ENCODE measurements at places on chromosomes 5 and 9.

DNA sequence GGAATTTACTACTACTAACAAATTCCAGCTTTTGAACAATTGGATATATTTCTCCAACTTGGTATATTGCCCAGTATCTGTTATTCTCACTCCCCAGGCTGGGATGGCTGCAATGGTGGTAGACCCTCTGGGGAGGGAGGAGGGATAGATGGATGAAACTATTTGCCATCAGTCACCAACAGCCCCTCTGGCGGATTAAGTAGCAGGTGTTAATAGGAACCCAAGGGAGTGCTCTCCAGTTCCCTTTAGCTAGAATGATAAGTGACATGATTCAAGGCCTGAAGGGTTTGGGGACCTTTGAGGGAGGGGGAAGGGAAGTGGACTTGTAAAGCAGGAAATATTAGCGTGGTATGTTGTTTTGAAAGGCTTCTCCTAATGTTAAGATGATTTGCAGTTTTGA lies 824.0 kb upstream of the ARRDC3 start:
- no peak for DNase-seq

DNA sequence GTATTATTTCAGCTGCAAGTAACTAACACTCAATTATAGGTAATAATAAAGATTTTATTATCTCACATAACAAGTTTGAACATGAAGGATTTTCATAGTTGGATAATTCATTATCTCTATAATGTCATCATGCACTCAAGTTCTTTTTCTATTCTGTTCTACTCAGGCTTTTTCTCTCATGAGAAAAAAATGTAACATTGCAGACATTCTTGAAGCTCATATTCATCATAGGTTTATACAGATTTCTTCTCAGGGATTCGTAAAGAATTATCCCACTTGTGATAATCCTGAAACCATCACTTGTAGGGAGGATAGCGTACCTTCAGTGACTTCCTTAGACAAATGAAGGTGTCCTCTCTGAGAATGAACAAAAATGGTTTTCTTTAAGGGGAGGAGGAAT lies 150.3 kb downstream of the XRCC4 start:
- DNase-seq = no peak

- no peak for DNase-seq
Measured at GRCh38 chr9:79221084-79221483, 350.7 kb upstream of the TLE4 start.

- peak; percentile 64 for DNase-seq
Measured at GRCh38 chr9:130243015-130243881, 22.3 kb upstream of the HMCN2 start.

GRCh38 chr9:127557466-127557869 lies 54.6 kb upstream of the STXBP1 start:
- DNase-seq = no peak

DNA sequence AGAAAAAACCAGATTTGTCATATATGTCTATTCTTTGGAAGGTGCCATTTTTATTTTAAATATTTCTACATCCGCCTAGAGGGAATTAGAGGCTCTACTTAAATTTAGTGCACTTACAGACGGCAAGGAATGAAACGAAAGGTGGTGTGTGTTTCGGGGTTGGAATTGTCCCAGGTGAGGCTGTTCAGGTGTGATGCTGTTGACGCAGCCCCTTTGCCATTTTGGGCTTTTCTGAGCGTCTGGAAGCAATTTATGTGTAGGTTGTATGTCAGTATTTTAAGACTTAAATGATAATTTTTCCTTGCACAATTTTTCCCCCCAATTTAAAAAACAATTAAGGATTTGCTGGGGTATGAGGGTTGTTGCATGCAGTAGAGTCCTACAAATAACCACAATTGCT lies 2.0 kb downstream of the TENT4A start:
- no peak for DNase-seq

DNA sequence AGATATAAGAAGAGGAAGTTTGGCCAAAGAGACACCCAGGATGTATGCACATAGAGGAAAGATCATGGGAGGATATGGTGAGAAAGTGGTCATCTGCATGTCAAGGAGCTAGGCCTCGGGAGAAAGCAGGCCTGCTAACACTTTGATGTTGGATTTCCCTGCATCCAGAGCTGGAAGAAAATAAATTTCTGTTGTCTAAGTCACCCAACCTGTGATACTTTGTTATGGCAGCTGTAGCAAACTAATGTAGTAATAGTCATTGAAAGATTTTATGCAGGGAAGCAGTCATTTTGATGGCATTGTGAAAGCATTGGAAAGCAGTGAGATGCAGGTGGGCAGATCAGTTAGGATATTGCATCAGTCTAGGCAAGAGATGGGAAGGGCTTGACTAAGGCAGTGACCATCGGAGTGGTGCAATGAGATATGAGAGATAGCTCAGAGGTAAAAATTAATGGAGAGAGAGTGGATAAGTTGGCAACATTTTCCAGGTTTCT lies 24.5 kb upstream of the FOCAD start:
- no peak for DNase-seq

GRCh38 chr5:142661957-142662356 lies 23.9 kb downstream of the FGF1 start:
- no peak for DNase-seq

DNA sequence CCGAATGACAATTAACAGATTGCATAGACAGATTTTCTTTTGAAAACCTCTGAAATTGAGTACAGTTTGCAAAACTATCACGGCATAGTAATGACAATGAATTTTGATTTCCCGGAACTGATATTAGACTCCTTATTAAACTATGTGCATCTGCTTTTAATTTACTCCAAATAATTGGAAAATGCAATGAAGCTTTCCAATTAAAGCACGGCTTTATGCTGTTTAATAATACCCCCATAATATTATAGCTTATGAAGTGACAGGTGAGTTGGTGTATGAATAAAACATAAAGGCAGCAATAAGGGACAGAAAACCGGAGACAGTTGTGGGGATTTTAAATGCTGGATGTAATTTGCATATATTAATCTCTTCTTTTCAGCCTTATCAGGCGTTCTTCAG lies 110.6 kb downstream of the MVB12B start:
- DNase-seq = no peak

GRCh38 chr5:80399526-80400239 lies 8.2 kb upstream of the ZFYVE16 start:
- no peak for DNase-seq

GRCh38 chr9:20367855-20368254 lies 254.4 kb downstream of the MLLT3 start:
- no peak for DNase-seq

DNA sequence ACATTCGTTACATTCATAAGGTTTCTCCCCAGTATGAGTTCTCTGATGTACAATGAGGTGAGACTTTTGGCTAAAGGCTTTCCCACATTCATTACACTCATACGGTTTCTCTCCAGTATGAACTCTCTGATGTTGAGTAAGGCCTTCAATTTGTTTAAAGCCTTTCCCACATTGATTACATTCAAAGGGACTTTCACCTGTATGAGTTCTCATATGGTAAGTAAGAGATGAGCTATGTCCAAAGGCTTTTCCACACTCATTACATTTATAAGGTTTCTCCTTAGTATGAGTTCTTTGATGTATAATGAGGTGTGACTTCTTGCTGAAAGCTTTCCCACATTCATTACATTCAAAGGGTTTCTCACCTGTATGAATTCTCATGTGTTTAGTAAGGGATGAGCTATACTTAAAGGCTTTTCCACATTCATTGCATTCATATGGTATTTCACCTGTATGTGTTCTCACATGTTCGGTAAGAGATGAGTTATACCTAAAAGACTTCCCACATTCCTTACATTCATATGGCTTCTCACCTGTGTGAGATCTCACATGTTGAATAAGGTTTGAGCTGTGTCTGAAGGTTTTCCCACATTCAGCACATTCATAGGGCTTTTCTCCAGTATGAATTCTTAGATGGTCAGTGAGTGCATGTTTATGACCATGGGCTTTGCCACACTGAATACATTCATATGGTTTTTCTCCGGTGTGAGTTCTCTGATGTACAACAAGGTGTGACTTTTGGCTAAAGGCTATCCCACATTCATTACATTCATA lies 13.5 kb downstream of the ZFP37 start:
- DNase-seq = no peak

DNA sequence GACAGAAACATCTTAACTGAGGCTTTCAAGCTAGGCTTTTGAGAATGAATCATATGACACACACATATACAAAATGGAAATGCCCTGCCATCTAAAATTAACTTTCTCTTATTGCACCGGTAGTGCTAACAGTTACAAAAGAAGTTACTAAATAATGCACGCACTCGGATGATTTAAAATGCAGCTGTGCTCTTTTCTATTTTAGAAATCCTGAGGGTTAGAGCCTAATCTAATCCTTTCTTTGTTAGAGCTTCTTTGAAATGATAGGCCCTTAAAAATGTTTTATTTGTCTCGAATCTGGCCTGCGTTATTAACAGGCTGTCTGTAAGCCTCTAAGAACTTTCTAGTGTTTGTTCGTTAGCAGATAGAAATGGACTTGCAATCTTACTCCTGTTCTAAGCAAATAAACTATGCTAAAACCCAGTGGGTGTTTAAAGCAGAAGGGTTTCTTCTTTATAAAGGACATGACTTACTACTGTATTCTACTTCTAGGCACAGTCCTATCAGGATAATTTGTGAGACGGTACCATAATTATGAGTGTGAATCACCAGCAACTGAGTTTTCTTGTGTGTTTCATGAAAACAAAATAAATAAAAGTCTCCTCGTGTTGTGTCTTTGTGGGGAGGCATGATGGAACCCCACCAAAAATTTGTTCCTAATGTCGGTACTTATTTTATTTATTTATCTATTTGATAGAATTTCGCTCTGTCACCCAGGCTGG lies 69.2 kb upstream of the MYO10 start:
- no peak for DNase-seq

DNA sequence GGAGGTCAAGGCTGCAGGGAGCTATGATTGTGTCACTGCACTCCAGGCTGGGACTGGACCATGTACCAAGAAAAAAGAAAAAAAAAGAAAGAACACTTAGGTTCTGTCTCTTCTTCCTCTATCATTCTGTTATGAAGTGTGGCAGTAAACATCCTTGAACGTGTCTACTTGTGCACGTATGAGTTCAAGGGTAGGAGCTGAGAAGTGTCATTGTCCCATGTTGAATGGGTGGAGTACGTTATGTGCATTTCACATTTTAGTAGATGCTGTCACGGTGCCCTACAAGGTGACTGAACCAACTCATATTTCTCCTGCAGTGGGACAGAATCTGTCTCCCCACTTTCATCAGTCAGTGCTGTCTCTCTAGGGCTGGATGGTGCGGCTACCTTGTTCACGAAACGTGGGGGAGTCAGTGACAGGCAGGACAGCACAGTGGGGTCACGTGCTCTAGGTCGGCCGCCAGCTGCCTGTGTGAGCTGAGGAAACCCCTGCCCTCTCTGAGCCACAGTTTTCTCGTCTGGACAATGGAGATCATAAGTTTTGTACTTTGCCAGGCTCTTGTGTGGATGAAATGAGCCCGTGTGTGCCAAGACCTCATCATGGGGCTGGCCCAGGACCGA lies 47.2 kb downstream of the GTF3C4 start:
- DNase-seq = no peak

DNA sequence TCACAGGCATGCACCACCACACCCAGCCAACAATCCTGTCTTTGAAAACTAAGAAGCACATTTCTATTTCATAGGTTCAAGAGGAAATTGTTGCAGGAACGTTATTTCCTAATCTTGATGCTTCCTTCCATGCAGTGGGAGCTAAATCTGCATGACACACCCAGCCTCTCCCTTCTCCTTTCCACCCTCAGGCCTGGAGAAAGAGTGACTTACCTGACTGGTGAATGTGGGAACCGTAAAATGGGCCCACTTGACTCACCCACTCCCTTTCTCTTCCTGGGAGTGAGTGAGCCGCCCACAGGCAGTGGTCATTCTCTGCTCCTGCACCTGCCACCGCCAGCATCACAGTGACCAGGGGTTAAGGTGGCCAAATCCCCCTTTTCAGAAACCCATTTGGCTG lies 78.2 kb downstream of the C9orf50 start:
- DNase-seq = no peak

DNA sequence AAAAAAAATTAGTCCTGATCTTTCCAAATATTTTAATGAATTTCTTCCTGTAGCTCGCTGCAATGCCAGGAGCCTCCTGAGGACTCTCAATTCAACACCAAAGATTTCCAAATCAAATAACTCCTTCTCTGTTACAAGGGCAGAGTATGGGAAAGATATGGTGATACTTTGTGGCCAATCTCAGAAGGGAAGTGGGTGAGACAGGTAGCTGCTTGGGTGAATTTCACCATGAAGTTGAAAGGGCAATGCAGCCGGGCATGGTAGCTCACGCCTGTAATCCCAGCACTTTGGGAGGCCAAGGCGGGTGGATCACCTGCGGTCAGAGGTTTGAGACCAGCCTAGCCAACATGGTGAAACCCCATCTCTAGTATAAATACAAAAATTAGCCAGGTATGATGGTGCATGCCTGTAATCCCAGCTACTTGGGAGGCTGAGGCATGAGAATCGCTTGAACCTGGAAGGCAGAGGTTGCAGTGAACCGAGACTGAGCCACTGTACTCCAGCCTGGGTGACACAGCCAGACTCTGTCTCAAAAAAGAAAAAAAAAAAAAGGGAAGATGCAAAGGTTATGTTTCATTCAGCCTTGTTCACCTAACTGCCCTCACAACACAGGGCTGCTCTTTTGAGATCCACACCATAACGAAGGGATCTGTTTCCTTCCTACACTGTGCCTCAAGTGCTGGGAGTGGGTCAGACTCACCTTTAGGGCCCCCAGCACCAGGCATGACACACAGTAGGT lies 58.6 kb downstream of the PTPN3 start:
- no peak for DNase-seq

- no peak for DNase-seq
Measured at GRCh38 chr5:37197340-37198050, 51.7 kb downstream of the CPLANE1 start.

- DNase-seq = no peak
Measured at GRCh38 chr5:95374061-95374460, 17.1 kb upstream of the FAM81B start.

- DNase-seq = no peak
Measured at GRCh38 chr5:174235221-174236011, 189.9 kb downstream of the NSG2 start.

DNA sequence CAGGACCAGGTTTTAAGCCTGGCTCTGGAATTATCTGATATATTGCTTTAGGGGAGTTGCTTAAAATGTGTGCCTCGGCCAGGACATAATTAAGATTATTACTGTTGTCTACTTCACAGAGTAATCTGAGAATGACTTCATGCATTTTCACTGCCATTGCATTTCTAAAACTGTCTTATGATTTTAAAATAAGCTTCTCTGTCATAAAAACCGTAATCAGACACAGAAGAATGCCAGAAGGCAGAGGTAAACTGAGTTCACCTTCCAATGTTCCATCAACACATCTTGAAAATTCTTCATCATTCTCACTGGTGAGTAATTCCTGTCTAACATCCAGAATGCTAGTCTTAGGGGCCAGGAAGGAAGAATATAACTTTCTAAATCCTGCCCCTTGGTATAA lies 47.1 kb downstream of the ISOC1 start:
- DNase-seq = no peak

DNA sequence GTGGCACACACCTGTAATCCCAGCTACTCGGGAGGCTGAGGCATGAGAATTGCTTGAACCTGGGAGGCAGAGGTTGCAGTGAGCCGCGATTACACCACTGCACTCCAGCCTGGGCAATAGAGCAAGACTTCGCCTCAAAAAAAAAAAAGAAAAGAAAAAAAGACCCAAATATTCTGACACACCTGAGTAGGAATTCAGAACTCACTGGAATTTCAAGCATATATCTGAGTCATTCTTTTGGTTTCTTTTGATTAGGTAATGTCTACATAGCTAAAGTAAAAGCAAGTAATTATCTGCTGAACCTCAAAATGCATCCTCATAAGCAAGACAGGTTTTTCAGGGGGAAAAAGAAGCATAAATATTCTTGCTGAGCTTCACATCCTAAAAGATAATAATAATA lies 35.9 kb downstream of the ANKRD31 start:
- no peak for DNase-seq
